Activated CD8-positive, alpha-beta memory T cell treated with anti-CD3 and anti-CD28 coated beads, Interleukin-2, amount 10 ng/mL, durations not matched to agents 7 days and 5 days (primary cell): ENCODE measurements at places on chromosomes 3 and 15. TPM values are rescaled to one million over a fixed set of nuclear protein-coding genes. Genes with fewer than 3 reads are reported as not detected.

DNA sequence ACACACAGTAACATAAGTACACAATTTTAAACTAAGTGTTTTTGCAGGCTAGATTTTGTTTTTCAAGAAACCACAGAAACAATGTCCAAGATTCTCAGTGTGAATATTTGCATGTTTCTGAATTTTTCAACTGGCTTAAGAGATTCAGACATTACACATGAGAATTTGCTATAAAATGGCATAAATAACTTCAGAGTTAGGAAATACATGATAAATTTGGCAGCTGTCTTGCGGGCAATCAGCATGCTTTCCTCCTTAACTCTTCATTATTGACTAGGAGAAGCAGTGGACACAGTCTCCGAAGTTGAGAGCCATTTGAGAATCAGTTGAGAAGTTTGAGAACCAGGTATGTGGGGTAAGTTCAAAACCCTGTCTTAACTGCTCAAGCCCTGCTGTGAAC is 625.6 kb upstream of the SGO1 start:
- DNase-seq: no peak

The GOLGA8J gene
- total RNA-seq: 0.88 TPM

GRCh38 chr3:122025296-122025695 is 3.2 kb upstream of the ILDR1 start:
- no peak for DNase-seq

GRCh38 chr15:56236197-56236596 is 7.5 kb downstream of the RFX7 start:
- DNase-seq: no peak

- no peak for DNase-seq
Measured at GRCh38 chr3:59237121-59237520, 187.3 kb upstream of the CFAP20DC start.

DNA sequence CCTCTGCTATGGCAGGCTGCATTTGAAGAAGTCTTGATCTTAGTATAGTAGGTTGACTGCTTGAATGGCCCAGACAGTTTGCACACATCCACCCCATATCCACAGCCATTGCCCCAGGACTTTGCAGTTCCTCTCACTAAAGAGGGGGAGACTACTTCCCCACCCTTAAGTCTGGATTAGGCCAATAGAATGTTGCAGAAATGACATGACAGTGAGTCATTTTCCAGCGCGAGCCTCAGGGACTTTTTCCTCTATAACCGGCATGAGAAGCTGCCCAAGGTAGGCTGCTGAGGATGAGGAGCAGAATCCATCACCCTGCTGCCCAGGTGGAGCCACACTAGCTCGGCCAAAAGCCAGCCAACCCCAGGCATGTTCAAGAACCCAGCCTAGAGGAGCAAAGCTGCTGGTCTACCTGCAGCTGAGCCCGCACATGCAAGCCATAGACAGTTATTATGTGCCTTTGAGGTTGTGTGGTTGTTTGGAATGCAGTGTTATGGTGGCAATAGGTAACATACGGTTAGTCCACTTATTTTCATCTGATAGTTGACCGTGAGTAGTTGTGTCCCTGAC is 113.9 kb downstream of the TLE3 start:
- no peak for DNase-seq

DNA sequence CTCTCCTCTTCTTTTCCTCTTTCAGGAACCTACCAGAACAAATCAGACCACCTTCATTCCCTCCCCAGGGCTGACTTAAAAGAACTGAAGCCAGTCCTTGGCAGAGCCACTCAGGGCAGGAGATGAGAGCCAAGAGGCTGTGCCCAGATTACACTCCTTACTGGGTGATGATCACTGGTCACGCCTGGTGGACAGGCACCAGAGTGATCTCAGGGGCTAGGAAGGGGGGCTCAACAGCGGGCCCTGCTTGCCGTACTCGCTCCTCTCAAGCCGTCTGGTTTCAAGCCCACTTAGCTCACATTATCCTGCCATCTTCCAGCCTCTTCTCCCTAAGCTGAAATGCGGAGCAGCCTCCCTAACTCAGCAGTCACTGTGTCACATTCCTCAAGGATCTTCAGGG is 1.7 kb upstream of the FAH start:
- no peak for DNase-seq

The SLC28A1 gene
- not detected for total RNA-seq

- DNase-seq: no peak
Measured at GRCh38 chr3:4826237-4827100, 152.8 kb upstream of the BHLHE40 start.

The RYR3 gene
- not detected for total RNA-seq

DNA sequence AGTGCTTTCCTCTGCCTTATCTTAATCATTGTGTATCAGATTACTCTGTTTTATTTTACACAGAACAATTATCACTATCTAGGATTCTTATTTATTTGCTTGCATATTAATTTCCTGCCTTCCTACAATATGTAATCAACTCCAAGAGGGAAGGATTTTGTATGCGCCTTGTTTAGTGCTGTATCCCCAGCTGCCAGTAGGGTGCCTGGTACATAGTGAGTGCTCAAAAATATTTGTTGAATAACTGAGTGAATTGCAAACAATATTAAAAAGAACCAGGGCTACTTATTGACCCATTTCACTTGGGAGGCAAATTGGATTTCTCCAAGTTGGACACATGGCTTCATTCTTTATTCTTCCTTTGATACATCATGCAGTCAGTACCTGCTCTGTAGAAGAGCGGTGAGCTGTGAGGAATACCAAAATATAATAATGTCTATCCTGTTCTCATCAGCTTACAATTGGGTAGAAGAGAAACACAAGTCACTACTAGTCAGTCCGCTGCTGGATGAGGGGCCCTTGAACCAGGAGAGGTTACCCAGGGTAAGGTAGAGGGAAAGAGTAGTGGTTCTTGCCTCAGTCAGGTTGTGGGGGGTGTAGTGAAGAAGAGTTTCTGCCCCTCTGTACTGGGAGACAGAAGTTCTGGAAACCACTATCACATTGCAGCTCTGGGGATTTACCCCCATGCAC is 233.9 kb upstream of the ZBTB20 start:
- DNase-seq: no peak

DNA sequence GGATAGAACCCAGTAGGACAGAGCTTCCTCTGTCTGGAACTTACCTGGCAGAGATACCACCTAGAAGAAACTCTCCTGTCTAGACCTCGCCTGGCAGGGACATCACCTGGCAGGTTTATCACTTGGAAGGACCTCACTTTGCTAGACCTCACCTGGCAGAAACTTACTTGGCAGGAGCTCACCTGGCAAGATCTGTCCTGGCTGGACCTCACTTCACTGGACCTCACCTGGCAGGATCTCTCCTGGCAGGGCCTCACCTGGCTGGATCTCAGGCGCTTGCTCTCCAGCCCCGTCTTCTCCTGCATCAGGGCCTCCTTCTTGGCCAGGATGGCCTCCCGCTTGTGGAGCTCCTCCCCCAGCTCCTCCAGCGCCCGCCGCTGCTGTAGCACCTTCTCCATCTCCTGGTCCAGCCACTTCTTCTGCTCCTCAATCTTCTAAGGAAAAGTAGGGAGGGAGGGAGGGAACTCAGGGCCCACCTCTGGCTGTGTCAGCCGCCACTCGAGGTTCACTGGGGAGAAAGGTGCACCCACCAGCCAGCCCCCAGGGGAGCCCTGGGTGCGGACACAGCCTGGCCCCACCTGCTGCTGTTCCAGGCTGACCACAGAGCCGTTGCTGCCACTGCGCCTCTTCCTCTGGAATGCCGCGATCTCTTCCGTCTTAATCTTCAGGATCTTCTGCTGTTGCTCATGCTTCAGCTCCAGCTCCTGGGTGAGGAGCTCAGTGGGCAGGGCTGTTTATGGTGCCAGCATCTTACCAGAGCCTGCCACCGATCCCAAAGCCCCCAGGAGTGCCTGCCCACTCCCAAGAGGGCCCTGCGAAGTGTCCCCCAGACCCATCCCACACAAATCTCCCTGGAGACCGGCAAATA is 22.5 kb downstream of the KIF7 start:
- DNase-seq: no peak

The TGM5 gene
- total RNA-seq: 1.1 TPM

DNA sequence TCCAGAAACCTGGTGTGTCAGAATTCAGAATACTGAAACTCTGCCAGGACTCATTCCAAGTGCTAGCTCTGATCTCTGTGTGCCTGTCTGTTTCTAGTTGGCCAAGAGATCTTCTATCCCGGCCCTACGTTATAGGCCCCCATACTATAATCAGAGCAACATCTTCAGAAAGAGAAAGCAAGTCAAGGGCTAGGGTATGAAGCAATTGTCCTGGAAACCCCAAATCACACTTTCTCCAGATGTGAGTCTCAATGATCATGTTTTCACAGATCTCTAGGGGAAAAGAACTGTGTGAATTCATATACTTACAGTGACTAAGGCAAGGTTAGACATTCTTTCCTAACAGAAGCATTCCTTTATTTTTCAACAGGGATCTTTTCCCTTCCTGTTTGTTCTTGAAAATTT is 309.7 kb downstream of the SLC9A9 start:
- DNase-seq: no peak

The FGF12 gene
- total RNA-seq: not detected

The CELSR3 gene
- 20.9 TPM for total RNA-seq

GRCh38 chr3:155746703-155747102 is 1.8 kb upstream of the PLCH1 start:
- DNase-seq: no peak

The PCOLCE2 gene
- total RNA-seq: not detected

- DNase-seq: no peak
Measured at GRCh38 chr3:43055393-43055792, 50.5 kb downstream of the POMGNT2 start.

GRCh38 chr3:151964743-151965142 is 91.3 kb downstream of the SUCNR1 start:
- no peak for DNase-seq

The TEX55 gene
- not detected for total RNA-seq

The BOC gene
- total RNA-seq: not detected

GRCh38 chr3:183114384-183115178 is 15.3 kb upstream of the MCCC1 start:
- DNase-seq: no peak

DNA sequence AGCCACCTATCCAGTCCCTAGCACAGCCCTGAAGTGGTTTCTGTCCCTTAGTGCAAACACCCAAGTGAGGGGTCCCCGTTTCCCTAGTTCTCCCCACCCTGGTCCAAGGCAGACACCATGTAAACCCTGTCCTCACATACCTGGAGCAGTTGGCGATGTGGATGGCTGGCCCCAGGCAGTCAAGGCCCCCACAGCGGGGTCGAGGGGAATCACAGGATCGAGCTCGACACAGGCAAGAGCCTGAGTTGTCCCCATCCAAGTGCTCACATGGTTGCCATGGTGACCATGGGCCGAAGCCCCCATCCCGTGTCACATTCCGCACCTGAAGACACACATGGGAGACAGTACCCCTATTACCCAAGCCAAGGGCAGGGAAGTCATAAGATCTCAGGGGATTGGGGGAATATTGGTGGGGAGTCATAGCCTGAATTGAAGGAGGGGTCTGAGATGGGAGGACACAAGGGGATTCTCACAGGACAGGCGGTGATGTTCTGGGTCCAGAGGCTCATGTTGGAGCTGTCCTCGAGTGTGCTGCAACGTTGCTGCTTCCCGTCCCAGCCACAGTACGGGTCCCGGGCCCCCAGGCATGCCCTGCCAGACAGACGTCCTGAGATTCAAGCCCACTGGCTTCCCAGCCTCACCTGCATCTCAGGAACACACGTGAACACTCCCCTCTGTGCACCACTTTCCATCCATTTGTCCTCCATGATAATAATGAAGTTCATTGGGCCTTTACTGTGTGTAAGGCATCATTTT is 112.1 kb downstream of the SEMA5B start:
- no peak for DNase-seq

- DNase-seq: no peak
Measured at GRCh38 chr15:38905632-38906031, 341.0 kb upstream of the RASGRP1 start.

DNA sequence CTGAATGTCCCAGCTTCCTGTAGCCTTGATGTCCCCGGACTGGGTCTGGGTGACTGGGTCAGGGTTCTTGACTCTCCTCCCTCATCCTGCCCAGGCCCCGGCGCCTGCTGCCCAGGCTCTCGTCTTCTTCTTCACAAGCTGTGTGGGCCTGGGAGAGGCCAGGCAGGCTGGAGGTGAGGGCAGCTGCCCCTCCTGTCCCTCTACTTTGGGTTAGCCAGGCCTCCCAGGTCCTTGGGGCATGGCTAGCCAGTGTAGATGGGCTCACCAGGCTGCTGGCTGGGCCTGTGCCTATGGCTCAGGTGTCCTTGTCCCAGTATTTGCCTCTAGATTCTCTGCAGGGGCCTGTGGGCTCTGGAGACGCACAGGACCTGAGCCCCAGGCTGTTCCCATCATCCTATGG is 31.8 kb downstream of the TKT start:
- DNase-seq: no peak

The MESP1 gene
- 3.1 TPM for total RNA-seq

The ACKR2 gene
- total RNA-seq: 2.6 TPM

DNA sequence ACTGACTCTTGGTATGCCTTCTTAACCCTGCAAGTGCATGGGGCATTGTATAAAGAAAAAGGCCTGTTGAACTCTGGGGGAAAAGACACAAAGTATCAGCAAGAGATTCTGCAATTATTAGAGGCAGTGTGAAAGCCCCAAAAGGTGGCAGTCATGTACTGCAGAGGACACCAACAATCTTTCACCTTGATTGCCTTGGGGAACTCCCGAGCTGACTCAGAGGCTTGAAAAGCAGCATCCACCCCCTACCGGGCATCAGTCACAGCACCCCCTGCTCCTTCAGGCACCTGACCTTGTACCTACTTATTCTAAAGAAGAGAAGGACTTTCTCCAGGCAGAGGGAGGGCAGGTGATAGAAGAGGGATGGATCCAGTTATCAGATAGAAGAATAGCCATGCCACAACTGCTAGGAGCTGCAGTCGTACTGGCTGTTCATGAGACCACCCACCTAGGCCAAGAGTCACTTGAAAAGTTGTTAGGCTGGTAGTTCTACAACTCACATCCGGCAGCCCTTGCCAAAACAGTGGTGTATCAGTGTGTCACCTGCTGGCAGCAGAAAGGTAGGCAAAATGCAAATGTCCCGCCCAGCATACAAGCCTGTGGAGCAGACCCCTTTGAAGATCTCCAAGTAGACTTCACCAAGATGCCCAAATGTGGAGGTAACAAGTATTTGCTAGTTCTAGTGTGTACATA is 241.6 kb upstream of the CNTN6 start:
- no peak for DNase-seq

DNA sequence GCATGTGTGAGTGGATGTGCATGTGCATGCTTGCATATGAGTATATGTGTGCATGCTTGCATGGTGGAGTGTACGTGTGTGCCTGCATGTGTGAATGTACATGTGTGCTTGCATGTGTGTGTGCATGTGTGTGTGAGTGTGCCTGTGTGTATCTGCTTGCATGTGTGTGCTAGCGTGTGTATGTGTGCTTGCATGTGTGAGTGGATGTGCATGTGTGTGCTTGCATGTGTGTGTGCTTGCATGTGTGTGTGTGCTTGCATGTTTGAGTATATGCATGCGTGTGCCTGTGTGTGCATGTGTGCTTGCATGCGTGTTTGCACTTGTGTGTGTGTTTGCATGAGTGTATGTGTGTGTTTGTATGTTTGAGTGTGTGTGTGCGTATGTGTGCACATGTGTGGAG is 4.6 kb upstream of the PLXNA1 start:
- DNase-seq: no peak

DNA sequence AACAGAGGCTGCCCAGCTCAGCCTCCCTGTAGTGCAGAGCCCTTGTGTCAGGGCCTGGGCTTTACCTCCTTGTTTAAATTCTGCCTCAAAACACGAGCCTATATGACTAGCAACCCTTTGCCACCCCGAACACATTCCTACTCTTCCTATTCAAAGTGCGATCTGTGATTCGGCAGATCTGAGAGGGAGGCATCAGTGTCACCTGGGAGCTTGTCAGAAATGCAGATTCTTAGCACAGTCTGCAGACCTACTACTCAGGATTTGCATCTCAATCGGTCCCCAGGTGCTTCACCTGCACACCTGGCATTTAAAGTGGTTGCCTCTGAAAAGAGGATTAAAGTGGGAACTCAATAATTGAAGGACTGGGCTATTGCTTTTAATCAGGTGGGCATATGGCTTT is 273.2 kb upstream of the TOPAZ1 start:
- no peak for DNase-seq
